ENCODE measurements at places on chromosomes 12 and 14.

DNA sequence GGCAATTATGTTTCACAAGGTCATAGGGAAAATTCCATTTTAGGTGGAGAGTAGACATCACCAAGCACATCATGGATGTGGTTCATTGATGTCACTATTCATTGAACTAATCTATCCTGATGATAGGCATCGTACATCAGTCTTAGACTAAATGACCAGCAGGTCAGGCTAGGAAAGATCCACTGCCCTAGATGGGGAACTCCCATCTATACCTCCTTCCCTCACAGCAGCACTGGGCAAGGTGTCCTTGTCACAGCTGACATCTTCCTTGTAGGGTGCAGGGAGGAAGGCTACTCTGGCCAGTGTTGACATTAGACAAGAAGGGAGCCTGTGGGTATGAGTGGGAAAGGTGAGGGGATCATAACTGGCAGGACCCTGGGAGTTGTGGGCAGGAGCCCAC lies 63.8 kb upstream of the CAPRIN2 start:
- no peak for DNase-seq

DNA sequence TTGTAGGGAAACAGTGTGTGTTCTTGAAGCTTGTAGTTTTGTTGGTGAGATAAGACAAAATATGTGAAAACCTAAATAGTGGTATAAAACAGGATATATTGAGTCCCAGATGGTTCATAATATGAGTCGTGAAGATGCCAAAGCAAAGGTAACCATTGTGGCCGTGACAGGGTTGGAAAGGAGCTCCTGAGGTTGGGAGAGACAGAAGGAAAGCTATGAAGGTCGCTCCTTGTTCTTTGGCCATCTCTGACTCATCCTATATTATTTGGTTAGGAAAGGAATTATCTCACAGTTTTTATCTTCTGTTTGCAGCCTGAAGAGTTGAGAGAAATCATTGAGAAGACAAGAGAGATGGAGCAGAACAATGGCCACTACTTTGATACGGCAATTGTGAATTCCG lies 27.1 kb downstream of the ATP6V1D start:
- no peak for DNase-seq

GRCh38 chr14:63922696-63923421 lies 70.1 kb downstream of the SYNE2 start:
- no peak for DNase-seq

DNA sequence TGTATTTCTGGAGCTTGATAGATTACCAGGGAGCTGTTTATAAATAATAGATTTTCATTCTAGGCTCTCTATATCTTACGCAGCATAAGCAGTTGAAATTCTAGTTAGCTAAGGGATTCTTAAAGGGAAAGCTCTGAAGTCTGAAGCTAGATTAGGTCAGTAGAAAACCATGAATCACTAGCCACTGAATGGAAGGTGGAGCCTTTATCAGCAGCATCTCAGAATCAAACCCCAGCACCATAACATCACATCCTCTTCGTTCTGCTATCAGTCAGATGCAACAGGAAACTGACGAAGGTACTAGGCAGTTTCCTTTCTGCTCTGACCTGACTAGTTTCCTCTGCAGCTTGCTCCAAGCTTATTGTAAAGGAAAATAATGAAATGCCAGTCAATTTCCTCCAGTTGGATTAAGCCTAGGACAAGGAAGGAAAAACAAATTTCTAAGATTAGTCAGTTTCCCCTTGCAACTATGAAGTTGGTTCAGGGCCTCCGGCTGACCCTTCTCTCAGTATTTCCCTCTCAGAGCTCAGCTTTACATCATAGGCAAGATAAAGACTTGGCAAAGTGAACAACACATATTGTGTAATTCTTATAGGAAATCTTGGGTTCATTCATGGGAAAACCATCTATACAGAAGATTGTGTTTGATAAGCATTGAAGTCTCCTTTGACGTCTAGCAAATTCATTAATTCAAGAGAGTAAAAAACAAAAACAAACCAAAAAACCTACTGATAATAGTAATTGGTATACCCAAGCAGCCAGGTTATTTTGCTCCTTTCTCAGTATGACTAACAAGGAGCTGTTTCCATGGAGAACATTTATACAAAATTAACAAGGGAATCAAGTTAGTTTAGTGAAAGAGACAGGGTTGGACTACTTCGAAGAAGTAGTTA lies 43.4 kb upstream of the CFAP54 start:
- DNase-seq: peak; percentile 80

DNA sequence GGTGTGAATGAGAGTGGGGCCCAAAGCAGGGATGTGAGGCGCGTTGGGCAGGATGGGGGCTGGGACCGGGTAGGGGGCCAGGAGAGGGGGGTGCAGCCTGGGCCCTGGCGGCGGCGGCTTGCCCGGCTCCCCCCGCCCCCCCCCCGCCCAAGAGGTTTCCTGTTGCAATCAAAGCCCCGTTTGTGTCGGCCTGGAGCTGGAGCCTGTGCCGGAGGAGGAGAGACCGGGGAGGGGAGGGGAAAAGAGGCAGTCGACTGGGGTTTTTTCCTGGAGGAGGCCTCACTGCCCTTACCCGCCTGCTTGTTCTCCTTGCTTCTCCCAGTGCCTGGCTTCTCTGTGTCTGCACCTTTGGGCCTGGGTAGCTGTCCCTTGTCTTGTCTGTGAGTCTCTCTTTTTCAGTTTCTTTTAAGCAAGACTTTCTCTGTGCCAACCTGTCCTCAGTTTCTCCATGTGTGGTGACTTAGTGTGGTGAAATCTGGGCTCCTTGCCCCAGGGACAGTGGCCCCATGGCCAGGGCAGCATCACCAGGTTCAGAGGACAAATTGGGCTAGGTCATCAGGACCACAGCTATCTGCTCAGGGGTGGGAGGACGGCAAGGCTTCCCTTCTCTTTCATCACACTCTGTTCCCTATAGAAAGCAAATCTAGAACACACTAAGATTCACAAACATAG lies 8.5 kb downstream of the RARG start:
- no peak for DNase-seq

DNA sequence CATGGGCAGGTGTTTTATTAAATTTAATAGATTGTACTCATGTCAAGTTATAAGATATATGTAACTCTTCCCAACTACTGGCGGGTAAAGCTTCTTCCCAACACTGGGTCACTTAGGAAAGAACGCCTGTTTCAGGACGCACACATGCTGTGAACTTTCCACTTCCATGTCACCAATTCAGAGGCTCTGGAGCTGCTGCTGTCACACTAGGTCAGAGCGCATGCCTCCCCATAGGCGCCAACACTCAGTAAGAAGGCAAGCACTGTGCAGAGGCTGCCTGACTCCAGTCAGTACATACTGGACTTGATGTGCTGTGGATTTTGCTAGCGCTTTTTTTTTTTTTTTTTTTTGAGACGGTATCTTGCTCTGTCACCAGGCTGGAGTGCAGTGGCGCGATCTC lies 17.2 kb downstream of the SLC15A4 start:
- DNase-seq: no peak

GRCh38 chr12:131102991-131103668 lies 149.4 kb downstream of the ADGRD1 start:
- DNase-seq: peak; percentile 74

GRCh38 chr12:106284358-106285105 lies 18.0 kb upstream of the TCP11L2 start:
- no peak for DNase-seq

DNA sequence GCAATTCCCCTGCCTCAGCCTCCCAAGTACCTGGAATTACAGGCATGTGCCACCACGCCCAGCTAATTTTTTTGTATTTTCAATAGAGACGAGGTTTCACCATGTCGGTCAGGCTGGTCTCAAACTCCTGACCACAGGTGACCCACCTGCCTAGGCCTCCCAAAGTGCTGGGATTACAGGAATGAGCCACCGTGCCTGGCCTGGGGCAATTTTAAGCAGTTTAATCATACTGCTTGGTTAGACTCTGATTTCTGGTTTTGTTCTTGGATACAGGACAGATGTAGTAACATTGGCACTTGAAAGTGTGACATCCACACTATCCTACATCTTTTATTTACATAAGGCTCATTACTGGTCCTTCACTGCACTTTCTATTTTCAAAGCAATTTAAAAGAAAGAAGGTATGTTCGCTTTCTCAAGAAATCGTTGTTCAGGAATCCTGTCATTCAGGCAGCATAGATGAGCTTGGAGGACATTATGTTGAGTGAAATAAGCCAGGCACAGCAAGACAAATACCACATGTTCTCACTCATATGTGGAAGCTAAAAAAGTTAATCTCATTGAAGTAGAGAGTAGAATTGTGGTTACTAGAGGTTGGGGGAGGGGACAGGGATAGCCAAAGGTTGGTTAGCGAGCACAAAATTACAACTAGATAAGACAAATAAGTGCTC lies 4.0 kb upstream of the NUAK1 start:
- no peak for DNase-seq

DNA sequence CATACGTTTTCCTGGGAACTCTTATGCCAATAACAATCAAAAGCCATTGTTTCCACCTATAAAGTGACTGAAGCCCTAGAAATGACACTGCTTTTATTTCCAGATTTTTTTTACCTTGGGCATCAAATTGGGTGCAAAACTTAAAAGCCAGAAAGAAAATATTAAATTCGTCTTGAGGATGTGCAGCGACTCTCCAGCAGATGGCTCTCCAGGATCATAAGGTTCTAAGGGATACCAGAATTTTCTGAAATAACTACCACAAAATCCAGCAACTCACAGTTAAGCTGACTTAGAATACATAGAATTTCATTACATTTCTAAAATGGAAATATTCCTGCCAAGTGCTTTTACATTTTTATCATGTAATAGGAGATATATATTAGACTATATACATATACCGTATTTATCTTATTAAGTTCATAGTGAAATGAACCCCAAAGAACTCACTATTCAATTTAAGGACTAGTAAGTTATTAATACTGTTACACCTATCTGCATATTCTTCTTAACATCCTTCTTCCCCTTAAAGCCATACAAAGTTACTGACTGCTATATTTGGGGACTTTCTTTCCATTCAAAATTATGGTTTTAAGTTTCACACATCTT lies 44.0 kb downstream of the ARMH4 start:
- DNase-seq: peak; percentile 67

- no peak for DNase-seq
Observed at GRCh38 chr12:10018386-10018785, 8.0 kb downstream of the CLEC12B start.

GRCh38 chr12:45730084-45730347 lies 510 bp downstream of the ARID2 start:
- DNase-seq: no peak

DNA sequence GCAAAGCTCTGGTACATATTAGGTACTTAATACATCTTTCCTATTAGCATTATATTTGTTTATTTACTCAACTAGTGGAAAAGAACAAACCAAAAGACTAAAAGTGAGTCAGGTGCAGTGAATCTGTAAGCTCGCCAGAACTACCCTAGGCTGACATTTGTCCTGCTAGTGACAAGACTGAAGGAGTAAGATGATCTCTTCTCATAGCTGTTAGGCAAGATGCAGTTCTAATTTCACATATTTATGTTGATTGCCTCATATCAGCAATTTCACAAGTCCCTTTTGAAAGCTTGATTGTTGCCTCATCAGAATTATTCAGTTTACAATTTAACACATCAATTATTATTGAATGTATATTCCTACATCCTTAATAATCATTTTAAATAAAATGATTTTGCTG lies 293.0 kb upstream of the NAV3 start:
- DNase-seq: no peak

GRCh38 chr12:92546635-92547348 lies 156.0 kb upstream of the PLEKHG7 start:
- DNase-seq: no peak

DNA sequence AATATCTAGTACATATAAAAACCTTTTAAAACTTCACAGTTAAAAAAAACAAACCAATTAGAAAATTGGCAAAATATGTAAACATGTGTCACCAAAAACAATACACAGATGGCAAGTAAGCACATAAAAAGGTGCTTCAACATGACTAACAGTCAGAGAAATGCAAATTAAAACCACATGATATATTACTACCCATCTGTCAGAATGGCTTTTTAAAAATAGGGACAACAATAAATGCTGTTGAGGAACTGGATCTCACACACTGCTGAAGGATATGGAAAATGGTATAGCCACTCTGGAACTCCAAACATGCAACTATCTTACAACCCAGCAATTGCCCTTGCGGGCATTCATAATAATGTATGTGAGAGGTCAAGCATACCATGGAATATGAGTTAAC lies 1153.6 kb downstream of the FLRT2 start:
- no peak for DNase-seq

- no peak for DNase-seq
Observed at GRCh38 chr12:105659355-105660075, 329.0 kb downstream of the C12orf75 start.

GRCh38 chr12:98403936-98404335 lies 111.5 kb upstream of the TMPO start:
- peak; percentile 7 for DNase-seq

GRCh38 chr12:5203720-5204119 lies 160.0 kb downstream of the KCNA5 start:
- DNase-seq: no peak

DNA sequence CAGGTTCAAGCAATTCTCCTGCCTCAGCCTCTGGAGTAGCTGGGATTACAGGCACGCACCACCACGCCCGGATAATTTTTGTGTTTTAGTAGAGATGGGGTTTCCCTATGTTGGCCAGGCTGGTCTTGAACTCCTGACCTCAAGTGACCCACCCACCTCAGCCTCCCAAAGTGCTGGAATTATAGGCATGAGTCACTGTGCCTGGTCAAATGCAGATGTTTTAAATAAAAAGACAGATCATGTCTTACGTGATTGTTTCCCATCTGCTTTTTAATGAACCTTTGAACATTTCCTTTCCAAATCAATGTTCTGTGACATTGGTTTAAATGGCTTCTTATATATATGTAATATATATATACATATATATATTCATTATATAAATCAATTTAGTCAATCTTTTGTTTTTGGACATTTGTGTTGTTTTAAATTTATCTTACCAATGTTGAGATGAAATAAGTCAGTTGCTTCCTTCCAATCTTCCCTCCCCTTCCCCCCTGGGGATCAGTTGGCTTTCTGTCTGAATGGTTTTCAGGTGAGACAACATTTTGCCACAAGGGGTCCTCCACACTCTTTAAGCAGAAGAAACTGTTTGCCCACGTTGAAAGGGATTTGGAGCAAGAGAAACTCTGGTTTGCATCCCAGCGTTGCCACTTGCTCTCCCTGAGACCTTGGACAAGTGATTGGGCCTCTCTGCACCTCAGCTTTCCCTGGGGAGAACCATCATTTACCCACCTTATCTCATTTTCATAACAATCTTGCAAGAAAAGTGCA lies 47.6 kb upstream of the RBM19 start:
- DNase-seq: peak; percentile 9

DNA sequence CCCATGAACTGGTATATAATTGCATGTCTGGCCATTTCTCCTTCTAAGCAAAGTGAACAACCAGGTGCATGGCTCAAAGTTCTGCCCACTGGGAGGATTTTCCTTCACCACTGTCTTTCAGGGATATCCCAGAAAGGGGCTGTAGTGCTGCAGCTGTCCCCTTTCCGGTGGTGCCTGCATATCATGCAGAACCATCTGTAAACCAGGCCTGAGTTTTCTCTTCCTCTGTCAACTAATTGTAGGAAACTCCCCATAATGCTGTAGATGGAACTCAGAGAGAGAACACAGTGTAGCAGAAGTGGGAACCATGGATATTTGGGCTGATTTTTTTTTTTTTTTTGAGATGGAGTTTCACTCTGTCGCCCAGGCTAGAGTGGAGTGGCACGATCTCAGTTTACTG lies 45.6 kb upstream of the CRY1 start:
- no peak for DNase-seq

GRCh38 chr12:104656921-104657320 lies 200.2 kb downstream of the CHST11 start:
- DNase-seq: no peak

Measured in GM12865 (cell line).